Activated CD8-positive, alpha-beta memory T cell treated with anti-CD3 and anti-CD28 coated beads for 36 hours (primary cell): ENCODE measurements at places on chromosomes 1 and 21. TPM values are rescaled to one million over a fixed set of nuclear protein-coding genes. Genes with fewer than 3 reads are reported as not detected.

The MYBPH gene
- total RNA-seq, result not detected

The RGSL1 gene
- total RNA-seq, result not detected

The DDR2 gene
- 0.17 TPM for total RNA-seq

The AMY1C gene
- not detected for total RNA-seq

The TSPAN1 gene
- not detected for total RNA-seq

The ZNF593 gene
- 84.2 TPM for total RNA-seq

The C8B gene
- not detected for total RNA-seq

The MFSD2A gene
- 23.7 TPM for total RNA-seq

The AADACL4 gene
- not detected for total RNA-seq

The TP53BP2 gene
- 37.8 TPM for total RNA-seq
